NCI-H1417 (cell line): ENCODE measurements at places on chromosomes 4 and X.

DNA sequence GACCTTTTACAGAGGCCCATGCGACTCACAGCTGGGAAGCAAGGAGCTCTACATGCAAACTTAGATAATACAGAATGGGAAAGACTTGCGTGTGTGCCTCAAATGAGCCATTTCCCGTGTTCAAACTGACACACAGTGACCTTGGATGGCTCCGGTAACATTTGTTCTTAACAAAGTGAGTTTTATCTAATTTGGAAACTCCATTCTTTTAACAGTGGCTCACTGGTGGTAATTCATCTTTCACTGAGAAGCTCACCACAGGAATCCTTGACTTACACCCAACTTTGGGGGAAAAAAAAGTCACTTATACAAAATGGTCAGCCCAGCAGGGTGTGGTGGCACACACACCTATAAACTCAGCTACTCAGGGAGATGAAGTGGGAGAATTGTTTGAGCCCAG lies 190.6 kb downstream of the LDB2 start:
- no peak for DNase-seq

DNA sequence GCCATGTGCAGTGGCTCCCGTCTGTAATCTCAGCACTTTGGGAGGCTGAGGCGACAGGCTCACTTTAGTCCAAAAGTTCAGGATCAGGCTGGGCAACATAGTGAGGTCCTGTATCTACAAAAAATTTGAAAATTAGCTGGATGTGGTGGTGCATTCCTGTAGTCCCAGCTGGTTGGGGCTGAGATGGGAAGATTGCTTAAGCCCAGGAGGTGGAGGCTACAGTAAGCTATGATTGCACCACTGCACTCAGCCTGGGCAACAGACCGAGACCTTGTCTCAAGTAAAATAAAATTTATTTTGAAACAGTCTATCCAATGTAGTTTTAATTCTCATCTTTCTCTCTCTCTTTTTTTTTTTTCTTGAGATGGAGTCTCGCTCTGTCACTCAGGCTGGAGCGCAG lies 21.1 kb downstream of the RBM10 start:
- no peak for DNase-seq

DNA sequence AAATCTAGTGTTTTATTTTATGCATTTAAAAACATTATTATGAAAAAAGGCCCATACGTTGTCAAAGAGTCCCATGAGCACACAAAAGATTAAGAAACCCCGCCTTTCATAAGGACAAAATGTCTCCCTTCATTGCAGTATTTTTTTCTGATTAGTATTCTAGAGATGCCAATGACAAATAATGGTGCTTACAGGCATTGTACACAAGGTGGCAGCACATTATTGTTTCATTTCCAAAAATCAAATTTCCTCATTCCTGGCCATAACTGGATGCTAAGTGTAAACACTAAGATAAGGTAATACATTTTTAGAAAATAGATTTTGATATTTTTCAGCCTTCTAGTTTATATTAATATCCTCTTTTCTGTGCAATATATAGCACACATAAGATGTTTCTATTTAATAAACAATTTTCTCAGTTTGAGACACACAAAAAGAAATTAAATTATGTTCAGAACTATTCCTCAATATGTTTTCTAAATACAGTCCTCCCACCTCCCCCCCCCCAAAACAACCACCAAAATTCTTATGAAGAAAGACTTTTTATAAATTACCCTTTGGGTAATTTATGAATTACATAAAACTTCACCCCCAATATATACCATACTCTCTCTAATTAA lies 47.7 kb downstream of the TIGD2 start:
- peak; percentile 79 for DNase-seq

DNA sequence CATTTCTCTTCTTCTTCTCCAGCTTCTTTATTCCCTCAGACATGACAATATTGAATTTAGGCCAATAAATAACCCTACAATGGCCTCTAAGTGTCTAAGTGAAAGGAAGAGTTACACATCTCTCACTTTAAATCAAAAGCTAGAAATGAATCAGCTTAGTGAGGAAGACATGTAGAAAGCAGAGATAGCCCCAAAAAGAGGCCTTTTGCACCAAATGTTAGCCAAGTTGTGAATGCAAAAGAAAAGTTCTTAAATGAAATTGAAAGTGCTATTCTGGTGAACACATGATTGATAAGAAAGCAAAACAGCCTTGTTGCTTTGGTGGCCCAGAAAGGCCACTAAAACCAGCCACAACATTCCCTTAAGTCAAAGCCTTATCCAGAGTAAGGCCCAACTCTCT lies 146.2 kb upstream of the HHIP start:
- DNase-seq: no peak

- no peak for DNase-seq
These were observed 52.0 kb downstream of the HMX1 start for GRCh38 chr4:8819473-8820177.

GRCh38 chr4:15270201-15270600 lies 157.6 kb upstream of the C1QTNF7 start:
- no peak for DNase-seq

DNA sequence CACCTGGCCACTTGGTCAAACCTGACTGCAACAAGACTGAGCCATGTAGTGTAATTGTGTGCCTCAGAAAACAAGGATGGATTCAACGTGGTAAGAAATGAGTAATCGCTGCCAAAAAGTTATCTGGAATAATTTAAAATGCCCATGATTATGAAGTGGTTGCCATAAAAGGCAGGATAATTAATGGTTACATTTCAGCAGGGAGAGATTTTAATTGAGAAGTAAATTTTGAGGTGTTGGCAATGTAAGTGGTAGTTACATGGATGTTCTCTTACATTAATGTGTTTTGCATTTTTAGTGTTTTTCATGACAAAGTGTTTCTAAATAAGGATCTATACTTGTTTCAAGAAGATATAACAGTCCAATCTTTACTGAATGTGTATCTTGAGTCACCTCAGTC lies 15.7 kb downstream of the HAUS3 start:
- peak; percentile 58 for DNase-seq

DNA sequence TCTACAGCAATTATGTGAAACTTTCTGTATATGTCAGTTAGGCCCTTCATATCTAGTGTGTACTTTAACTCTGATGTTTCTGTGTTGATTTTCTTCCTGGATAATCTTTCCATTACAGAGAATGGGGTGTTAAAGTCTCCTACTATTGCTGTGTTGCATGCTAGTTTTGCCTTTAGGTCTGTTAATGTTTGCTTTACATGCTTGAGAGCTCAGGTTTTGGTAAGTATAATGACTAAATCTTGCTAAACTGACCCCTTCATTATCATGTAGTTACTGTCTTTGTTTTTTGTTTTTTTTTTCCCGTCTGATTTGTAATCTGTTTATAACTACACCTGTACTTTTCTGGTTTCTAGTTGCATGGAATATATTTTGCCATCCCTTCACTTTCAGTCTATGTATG lies 63.6 kb upstream of the UGT2B15 start:
- DNase-seq: no peak

- no peak for DNase-seq
These were observed 165.1 kb downstream of the VSIG4 start for GRCh38 chrX:65874765-65875164.

DNA sequence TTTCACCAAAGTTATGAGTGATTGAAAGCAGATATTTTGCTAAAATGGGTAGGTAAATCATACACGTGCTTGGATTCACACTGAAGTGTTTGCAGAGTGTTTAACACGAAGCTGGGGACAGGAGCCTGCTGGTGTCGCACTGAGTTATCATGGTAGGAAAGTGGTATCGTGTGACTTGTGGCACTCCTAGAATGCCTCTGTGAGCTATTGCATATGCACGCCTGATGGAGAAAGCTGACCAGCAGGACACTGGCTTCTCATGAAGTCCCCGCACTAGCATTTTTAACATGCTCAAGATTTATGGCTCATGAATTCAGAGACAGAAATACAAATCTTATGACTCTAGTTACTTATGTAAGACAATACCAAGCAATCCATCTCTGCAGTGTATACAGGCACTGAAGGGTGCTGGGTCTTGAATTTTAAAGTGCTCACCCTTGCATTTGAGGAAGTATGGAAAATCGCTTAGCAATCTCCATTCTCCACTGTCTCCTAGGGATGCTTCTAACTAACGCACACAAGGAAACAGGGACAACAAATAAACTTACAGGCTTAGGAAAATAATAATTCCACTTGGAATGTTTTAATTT lies 19.8 kb downstream of the VCX3B start:
- DNase-seq: no peak

GRCh38 chr4:105808750-105809041 lies 86.6 kb upstream of the NPNT start:
- no peak for DNase-seq

GRCh38 chr4:8248091-8248490 lies 21.5 kb upstream of the HTRA3 start:
- no peak for DNase-seq

DNA sequence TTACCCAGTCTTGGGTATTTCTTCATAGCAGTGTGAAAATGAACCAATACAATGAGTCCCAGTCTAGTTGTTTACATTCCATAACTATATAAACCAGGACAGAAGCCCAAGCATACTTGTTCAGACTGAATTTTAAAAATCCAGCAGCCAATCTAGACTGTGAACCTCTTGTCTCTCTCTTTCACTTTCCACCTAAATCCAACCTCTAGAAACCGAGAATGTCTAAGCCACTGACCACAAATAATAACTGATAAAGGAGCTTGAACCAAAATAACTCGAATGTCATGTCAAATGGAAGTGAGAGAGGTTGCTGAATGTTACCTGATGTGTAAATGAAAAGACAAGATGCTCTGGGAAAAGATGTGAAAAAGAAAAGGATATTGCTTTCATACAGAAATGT lies 544.7 kb downstream of the NLGN4X start:
- DNase-seq: no peak

- no peak for DNase-seq
These were observed 40.7 kb downstream of the NPY5R start for GRCh38 chr4:163384434-163384833.

DNA sequence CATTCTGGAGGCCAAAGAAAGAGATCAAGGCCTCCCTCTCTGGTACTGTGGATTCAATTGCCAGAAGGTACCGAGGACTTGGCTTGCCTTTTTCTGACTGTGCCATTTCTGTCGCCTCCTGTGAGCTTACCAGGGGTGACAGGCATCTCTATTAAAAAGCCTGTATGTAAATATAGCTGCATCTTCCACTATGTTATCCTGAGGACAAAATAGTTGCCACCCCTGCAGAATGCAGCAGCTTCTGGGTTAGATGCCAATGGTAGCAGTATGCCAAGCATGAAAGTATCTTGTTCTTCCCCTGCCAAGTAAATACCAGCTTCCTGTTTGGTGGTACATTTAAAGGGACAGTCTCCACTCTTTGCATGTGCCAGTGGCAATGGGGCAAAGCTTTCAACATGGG lies 10.7 kb downstream of the TRPC5OS start:
- DNase-seq: no peak

GRCh38 chr4:16573206-16573605 lies 325.2 kb downstream of the LDB2 start:
- no peak for DNase-seq

DNA sequence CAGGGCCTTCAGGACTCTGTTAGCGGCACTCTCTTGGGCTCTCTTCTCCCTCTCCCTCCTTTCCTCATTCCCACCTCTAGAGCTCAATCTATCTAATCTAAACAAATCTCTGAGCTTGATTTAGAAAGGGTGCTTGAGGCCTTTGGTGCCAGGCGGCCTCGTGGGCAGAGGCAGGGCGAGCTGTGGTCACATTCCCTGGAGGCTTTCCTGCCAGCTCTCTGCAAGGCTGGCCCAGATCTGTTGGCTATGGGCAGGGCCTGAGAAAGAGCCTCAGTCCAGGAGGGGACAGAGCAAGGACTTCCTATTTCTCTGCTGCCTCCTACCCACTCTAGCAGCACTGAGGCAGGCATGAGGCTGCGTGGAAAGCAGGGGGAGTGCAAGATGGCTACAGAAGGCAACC lies 38.6 kb downstream of the PJA1 start:
- no peak for DNase-seq

DNA sequence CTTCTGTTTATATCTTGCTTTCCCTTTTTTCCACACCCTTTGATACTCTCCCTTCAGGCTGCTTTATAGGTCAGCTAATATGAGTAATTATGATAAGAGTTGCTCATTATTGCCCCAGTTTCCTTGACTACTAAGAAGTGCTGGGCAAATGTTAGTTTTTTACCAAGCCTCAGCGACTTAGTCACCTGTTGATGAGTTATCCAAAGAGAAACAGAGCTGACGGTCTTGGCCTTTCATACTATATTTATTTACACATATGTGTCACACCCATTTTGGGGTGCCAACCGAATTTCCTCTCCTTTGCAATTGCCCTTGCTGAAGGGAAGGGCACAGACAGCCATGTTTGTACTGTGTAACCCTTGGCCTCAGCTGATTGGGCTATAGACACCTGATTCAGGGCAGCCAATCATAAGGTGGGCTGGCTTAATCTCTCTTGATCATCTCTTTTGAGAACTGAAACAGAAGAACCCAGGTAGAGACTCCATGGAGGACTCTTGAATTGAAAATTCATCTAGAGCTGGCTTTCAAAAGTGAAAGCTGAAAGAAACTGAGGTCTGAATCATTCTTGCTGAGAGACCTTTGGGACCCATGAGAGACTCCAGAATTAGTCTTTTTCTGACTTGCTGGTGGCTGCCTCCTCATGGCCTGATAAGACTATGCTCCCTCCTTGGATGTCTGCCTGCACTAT lies 111.7 kb upstream of the RPS6KA3 start:
- DNase-seq: no peak

DNA sequence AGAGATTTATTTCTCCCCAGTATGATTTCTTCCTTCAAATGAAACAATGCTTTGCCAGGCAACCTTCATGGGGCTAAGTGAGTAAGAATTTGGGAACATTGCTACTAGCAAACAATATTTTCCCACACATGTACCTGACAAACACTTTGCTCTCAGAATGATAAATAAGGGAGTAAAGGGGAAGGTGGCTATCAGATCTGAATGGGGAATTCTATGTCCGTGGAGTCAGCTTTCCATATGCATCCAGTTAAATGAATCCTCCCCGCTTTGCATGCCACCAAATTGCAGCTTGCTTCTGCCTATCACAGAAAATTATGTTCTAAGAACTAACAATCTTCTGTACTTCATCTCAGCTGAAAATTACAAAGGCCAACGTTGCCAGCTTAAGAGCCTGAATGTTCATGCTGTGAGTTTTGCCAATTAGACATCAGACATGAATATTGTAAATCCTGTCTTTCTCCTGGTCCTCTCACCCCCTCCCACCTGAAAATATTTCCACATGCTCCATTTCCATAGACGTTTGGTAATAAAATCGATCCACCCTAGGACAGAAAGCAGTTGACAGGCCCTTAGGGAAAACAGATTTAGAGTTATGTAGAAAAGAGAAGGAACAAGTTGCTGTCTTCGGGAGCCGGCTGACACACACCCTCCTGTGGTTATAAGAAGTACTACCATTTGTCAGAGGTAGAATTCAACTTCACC lies 6.3 kb downstream of the MEPE start:
- DNase-seq: peak; percentile 40
